Left cardiac atrium (tissue), 4 donors: ENCODE measurements at places on chromosomes 12 and 14. TPM values are rescaled to one million over a fixed set of nuclear protein-coding genes. Genes with fewer than 3 reads are reported as not detected.

Gene DACT1
- total RNA-seq, result 7.0 TPM

DNA sequence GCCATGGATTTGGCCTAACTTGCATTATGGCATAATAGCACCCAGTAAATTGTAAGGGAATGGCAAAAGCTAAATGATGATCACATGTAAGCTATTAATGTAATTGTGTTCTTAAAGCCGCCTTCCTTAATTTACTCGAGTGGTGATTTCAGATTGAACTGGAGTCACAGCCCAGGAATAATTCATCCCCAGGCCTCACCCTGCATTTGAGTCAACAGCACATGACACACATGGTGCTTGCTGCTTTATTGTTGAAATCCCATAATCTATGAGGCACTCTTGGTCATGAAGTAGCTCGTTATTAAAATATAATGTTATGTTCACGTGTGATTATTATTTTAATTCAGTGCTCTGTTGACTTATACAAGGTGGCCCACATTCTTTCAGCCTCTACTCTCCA lies 547.5 kb downstream of the VRK1 start:
- no peak for DNase-seq

- DNase-seq, result no peak
Measured at GRCh38 chr12:117450209-117450608, 88.8 kb upstream of the NOS1 start.

DNA sequence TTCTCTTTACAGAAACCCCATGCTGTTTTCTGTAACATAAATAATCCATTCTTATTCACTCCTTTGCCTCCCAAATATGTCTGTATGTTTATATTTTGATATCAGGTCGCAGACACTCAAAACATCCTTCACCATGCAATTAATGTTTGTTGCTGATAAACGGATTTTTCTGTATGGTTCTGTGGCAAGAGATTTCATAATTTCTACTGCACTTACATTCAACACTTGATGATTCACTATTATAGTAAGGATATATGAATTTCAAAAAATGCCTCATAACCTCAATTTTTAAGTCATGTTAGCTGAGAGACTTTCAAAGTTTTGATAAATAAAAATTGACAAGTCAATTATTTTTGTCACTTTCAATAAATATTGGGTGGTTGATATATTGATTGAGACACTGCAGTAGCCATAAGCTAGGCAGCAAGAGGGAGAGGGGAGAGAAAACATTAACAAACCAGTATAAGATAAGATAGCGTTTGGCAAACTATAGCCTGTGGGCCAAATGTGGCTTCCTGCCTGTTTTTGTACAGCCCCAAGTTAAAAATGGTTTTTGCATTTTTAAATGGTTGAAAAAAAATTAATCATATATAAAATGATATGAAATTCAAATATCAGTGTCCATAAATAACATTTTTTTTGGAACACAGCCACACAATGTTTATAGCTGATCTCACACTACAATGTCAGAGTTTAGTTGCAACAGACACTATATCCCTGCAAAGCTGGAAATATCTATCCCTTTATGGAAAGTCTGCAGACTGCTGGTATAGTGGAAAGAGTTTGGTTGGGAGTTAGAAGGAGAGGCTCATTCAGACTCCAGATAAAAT lies 18.3 kb downstream of the ALDH6A1 start:
- DNase-seq, result no peak

GRCh38 chr14:44700694-44701093 lies 193.6 kb upstream of the FSCB start:
- no peak for DNase-seq

Gene ASCL1
- total RNA-seq, result not detected

GRCh38 chr12:77429426-77429825 lies 364.1 kb upstream of the E2F7 start:
- no peak for DNase-seq

Gene CEBPE
- total RNA-seq, result not detected
